ENCODE measurements at places on chromosomes 2 and 18. TPM values are rescaled to one million over a fixed set of nuclear protein-coding genes. Genes with fewer than 3 reads are reported as not detected.
A peak's percentile ranks its signal among the peaks of the same experiment; 100 is the strongest.

DNA sequence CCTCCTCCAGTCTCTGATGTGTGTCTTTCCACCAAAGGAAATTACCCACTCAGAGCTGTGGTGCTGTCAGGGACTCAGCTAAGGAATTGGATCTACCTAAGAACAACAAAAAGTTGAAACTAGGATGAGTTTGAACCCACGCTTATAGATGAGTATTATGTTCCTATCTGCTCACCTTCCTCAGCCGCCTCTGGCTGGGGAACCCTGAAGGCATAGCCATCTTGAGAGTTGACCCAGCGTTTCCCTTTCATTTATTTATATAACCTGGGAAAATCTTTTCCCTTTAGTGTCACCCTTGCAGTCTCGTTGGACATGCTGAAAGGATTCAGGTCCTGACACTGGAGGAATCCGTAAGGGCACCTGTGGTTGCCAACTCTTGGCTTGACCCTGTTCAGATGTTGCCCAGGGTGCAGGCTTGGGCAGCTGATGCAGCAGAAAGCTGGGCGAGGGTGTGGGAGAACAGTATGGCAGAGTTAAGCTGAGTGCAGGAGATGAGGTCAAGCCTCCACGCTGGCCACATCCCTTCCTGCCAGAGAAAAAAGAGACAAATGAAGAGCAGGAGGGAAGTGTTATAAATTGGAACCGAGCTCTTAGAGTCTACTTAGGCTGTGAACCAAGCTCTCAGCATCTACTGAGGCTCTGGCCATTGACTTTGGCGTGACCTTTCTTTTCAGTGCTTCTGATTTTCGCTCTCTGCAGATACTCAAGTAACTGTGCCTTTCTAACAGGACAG is 1.9 kb downstream of the CDH20 start:
- peaks cover 28% of the 10 kb centered on the region for H3K27me3 ChIP-seq
- H3K4me3 ChIP-seq, result no peak overlapping the region
- H3K4me1 ChIP-seq, result no peaks in the 10 kb centered on the region
- no peak for DNase-seq
- H3K36me3 ChIP-seq, result no peaks in the 10 kb centered on the region

- peaks cover 15% of the 10 kb centered on the region for H3K27me3 ChIP-seq
- peak overlapping the region; percentile 65 for H3K27ac ChIP-seq
These were observed 285.4 kb downstream of the ZNF516 start for GRCh38 chr18:76209597-76209996.

DNA sequence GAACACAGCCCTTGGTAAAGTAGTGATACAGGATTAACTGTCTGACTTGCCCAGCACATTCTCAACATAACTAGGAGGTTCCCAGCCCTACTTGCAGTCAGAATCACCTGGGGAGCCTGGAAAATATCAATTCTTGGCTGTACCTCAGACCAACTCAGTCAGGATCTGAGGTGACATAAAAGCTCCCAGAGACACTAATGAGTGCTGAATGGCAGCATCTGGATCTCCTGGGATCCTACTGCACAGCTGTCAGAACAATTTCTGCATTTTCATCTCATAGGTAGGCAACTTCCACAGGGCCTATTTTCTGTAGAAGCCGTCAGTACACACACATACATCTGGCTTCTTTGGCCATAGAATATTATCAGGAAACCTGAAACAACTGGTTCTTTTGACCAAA is 138.8 kb downstream of the MYO5B start:
- H3K36me3 ChIP-seq, result no peaks in the 10 kb centered on the region
- H3K4me3 ChIP-seq, result no peak overlapping the region
- no peaks in the 10 kb centered on the region for H3K4me1 ChIP-seq
- H3K27ac ChIP-seq, result no peak overlapping the region
- DNase-seq, result no peak

DNA sequence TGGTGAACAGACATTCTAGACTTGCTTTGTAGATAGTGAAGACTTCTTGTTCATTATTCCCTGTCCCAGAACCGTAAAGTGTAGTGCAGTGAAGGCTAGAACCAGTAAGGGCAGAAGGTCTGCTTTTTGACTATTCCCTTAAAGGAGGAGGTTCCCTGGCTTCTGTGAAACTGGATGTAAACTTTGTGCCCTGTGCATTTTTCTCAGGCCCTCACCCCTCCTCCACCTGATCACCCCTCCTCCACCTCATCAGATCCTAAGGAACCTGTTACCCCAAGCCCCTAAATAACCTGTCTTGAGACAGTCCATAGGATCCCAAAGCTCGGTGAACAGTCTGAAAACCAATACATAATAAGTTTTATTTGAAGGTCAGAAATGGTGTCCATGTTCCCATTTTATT is 33.7 kb downstream of the SFT2D3 start:
- peaks cover 13% of the 10 kb centered on the region for H3K36me3 ChIP-seq
- H3K27me3 ChIP-seq, result no peaks in the 10 kb centered on the region
- no peak overlapping the region for H3K4me3 ChIP-seq

Gene RIT2
- total RNA-seq, result not detected

Gene CRYBA2
- not detected for total RNA-seq

Gene PRKAG3
- not detected for total RNA-seq

Gene NXPH2
- total RNA-seq, result not detected
